ENCODE measurements at places on chromosomes 1 and 21.

- no peak for DNase-seq
Measured at GRCh38 chr1:225990705-225991464, 8.3 kb downstream of the SDE2 start.

DNA sequence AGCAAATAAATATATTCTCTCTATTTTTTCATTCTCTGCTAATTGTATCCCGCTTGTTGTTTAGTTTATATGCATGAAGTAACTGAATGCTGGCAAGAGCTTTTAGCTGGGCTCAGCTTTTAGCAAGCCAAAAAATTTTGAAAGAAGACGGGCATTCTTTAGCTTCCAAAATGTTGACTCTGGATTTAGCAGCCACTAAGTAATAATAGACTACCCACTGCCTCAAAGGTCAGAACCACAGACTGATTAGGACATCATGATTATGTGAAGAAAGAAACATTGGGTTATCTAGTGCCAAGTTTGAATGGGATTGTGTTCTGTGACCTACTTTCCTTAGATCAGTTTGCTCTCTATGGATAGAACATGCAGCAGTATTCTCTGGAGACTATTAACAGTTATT lies 80.3 kb upstream of the DPH5 start:
- DNase-seq, result no peak

DNA sequence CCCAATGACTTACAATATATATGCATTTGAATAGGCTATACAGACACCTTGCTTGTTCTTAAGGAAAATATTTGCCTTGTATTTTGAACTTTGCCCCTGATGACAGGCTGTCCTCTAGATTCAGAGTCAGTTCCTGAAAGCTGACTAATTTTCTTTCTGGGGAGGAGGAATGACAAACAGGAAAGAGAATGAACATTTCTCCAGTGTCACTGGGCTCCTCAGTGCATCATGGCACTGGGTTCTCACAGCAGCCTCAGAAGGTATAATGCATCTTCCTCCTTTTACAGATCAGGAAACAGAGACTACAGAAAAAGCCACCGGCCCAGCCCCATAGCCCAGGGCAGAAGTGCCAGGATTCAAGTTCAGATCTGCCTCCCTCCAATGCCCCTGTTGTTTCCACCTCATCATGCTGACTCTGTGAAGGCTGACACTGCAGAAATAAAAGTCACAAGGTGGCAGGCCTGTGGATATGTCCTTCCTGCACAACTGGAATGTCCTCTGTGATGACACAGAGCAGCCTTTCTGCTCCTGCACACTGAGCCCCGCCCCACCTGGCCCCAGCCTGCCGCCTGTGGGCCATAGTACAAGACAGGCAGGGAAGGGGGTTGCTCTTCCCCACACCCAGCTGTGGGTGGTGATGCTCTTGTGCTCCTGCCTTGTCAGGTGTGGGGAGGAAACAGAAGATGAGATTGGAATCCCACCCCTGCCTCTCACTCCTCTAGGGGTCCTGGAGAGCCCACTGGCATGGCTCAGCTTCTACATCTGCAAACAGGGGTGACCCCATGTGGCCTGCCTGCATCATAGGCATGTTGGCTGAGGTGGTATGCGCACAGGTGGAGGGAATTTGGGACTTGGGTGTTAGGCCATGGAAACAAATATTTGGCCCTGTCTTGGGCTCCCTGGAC lies 6.4 kb downstream of the TTC22 start:
- no peak for DNase-seq

DNA sequence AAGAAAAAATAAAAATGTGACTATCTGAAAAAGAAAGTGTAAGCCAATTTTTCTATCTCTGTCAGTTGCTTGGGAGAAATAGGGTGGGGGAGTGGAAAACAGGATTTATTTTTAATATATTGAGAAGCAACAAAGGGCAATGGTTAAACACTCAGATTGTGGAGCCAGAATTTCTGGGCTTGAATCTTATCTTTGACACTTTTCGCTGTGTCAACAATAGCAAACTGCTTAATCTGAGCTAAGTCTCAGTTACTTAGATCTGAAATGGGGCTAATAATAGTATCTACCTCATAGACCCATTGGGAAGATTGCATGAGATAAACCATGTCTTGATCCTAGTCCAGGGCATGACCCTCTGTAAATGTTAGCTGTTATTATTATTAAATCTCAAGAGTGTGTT lies 468.1 kb downstream of the ADGRL2 start:
- DNase-seq, result no peak

- DNase-seq, result no peak
Measured at GRCh38 chr1:66834926-66835325, 33.9 kb upstream of the INSL5 start.

DNA sequence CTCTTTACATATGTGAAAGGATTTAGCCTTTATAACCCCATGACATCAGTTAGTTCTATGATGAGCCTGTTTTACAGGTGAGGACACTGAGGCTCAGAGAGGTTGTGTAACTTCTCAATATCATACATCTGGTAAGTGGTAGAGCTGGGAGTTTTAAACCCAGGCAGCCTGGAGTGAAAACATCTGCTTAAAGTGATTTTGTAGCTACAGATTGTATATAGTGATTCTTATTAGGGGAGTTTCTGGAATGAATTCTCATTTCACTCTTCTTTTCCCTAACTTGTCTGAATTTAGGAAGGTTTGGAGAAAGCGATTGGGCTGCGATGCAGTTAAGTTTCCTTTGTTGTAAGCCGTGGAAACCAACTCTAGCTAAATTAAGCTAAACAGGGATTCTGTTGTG lies 175.6 kb downstream of the CAMTA1 start:
- DNase-seq, result no peak

GRCh38 chr1:210981490-210981889 lies 152.5 kb downstream of the KCNH1 start:
- DNase-seq, result no peak

All from activated T-cell treated with anti-CD3 and anti-CD28 coated beads for 1 hour (primary cell).